ENCODE measurements at places on chromosomes 4 and X. TPM values are rescaled to one million over a fixed set of nuclear protein-coding genes. Genes with fewer than 3 reads are reported as not detected.

DNA sequence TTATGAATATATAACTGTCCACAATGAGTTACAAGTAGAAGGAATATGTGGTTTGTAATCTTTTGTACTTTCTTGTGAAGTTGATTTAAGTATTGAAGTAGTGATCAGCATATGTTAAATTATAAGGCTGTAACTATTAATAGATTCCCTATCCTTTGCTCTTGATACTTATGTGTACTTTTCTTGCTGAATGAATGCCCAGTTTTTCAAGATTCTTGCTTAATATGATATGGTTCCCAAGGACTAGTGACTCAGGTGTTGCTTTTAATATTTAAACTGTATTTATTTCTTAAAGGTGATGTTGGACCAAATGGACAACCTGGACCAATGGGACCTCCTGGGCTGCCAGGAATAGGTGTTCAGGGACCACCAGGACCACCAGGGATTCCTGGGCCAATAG lies 121.7 kb downstream of the IRS4 start:
- no peak for DNase-seq

DNA sequence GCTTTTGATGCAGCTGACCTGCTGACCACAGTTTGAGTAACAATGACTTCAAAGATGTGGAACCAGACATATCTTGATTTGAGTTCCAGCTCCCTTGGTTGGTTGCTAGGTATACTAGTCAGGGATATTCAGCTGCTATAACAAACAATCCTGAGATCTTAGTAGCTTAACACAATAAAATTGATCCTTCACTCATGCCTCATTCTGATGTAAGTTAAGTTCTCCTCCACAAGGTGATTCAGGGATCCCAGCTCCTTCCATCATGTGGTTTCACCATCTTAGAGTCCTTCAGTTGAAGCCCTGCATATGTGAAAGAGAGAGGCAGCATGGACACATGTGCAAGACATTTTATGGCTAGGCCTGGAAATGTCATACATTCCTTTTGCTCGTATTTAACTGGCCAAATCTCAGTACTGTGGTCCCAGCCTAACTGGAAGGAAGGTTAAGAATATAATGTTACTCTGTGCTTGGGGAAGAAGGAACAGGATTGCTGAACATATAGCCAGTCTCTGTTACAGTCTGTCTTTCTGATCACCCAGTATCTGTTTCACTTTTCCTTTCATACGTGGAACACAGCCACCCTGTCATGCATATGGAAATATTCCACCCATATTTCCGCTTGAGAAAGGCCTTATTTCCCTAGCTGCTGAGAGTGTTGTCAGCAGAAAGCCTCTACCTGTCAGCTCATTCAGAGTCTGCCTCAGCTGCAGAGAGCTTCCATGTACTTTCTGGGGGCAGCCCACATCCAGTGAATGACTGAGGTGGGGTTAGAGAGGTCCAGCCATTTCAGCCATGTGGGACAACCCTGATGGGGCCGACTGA lies 7.1 kb downstream of the SMIM9 start:
- no peak for DNase-seq

GRCh38 chrX:96407072-96407471 lies 277.6 kb upstream of the DIAPH2 start:
- no peak for DNase-seq

- no peak for DNase-seq
Observed at GRCh38 chr4:140242357-140243277, 88.6 kb upstream of the MAML3 start.

The HOPX gene
- 0.55 TPM for total RNA-seq

The PABPC1L2A gene
- total RNA-seq, result not detected

All from progenitor cell of endocrine pancreas (in vitro differentiated cells).